ENCODE measurements at places on chromosomes 7 and 10.

DNA sequence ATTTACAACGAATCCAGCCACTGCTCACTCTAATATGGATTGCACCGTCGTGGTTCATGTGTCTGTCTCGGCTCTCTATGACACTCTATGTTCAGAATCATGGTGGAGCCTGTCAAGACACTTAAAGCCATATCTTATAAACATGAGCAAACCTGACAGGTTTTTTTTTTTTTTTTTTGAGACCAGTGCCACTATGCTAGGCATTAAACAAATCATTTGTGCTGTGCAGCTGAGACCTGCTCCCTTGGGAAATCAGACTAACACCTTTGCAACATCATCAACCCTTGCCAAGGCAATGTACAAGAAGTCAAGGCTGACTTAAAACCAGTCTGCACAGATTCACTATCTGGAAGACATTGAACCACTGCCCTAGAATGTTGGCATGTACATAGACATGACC, 181.2 kb upstream of the ANK3 start:
- DNase-seq, result no peak

DNA sequence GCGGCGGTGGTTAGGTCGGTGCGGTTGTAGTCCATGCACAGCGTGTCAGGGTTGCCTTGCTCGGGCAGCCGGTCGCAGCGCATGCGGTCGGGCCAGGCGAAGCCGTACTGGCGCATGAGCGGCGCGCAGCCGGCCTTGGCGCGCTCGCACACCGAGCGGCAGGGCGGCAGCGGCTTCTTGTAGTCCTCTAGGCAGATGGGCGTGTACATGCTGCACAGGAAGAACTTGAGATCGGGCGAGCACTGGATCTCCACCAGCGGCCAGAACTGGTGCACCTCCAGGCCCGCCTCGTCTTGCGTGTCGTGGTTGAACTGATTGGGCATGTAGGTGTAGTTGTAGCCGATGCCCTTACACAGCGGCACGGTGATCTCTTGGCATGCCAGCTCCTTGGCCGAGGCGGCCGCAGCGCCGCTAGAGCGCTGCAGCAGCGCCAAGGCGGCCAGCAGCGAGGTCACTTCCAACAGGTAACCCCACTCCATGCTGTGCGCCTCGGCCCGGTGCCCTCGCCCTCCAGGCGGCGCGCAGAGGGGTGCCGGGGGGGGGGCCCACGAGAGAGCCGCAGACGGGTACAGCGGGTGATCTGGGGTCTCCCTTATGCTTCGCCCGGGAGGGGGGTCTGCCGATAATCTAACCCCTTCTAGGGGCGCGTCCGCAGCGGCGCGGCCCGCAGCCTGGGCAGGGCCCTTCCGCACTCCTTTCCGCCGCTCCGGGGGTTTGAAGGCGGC, 983 bp downstream of the FZD8 start:
- no peak for DNase-seq

DNA sequence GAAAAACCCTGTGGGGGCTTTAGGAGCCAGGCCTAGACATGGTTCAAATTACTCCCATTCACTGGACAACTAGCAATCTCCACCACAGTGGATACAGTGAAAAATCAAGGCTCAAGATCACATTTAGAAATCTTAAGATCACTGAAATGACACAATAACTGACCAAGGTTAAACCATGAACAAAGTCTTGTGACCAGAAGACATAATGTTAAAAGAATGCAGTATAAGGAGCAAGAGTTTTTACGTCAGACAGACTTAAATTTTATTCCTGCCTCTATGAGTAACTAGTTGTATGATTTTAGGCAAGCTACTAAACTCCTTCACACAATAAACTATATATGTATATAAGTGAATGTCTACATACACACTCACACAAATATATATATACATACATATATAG, 68.5 kb downstream of the MICU1 start:
- DNase-seq, result no peak

- no peak for DNase-seq
These were observed 310.4 kb upstream of the PHF14 start for GRCh38 chr7:10662982-10663884.

GRCh38 chr7:111025006-111025405, 65.9 kb upstream of the LRRN3 start:
- DNase-seq, result no peak

GRCh38 chr7:25187932-25188331, 40.4 kb downstream of the NPVF start:
- no peak for DNase-seq

DNA sequence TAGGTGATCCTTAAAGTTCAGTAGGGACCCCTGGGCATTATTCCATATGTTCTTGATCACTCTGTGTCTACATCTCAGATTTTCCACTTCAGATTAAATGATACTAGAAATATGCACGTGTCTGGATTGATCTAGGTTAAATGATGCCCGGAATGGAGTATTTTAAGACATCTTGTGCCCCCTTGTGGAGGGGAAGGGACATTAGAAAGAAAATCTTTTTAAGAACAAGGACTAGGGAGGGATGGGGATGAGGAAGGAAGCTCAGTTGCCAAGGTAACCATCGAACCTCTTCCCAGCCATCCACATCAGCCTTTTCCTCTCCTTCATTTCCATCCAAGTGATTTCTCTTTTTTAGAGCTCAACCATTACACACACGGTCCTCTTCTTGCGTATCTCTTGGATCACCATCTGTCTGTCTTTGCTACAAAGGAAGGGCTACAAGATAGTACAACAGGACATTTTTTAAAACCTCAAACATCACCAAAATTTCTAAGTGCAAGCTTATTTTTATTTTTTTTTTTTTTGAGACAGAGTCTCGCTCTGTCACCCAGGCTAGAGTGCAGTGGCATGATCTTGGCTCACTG, 40.5 kb downstream of the PRSS2 start:
- DNase-seq, result no peak

DNA sequence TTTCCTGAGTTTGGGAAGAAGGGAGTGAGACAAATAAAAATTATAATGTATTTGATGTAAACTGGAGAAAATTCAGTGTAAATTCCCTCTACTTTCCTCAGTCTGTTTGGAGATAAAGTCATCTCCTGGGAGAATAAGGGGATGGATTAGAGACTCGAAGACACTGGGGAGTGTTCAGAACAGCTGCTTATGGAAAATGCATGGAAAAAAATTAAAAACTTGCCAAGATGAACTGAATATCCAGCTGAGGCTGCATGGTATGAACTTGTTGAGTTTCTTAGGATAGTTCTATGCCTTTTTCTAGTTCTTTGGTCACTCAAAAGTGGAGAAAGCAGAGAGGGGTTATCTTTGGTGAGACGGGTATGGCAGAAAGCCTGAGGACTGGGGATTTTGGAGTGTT, 210.5 kb downstream of the BICC1 start:
- DNase-seq, result no peak

GRCh38 chr7:153407291-153408046, 644.7 kb upstream of the DPP6 start:
- DNase-seq, result no peak

GRCh38 chr10:31033147-31033546, 1.5 kb upstream of the ZNF438 start:
- no peak for DNase-seq

GRCh38 chr10:116055252-116055916, 217.6 kb downstream of the GFRA1 start:
- no peak for DNase-seq

DNA sequence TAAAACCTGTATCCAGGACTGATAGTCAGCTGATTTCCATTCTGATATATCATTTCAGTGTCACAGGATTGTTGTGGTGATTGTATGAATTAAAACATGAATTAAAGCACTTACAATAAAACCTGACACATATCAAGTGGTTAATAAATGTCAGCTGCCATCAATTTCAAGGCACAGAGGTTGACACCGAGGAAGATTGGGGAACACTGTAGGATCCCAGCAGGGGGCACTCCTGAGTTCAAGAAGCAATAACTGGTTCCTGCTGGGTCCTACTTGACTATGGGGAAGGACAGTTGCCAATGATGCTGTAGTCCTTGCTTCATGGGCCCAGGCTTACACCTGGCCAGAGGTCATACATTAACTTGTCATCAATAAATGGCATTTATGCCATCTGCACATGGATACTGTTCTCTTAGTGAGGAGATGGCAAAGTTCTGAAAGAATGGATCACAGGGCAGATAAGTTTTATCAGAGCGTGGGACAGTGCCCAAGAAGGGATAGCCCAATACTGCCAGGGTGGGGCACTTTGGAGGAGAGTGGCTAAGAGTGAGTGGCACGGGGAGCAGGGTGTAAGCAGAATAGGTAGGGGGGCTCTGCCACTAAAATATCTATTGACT, 24.1 kb downstream of the FZD1 start:
- DNase-seq, result no peak

DNA sequence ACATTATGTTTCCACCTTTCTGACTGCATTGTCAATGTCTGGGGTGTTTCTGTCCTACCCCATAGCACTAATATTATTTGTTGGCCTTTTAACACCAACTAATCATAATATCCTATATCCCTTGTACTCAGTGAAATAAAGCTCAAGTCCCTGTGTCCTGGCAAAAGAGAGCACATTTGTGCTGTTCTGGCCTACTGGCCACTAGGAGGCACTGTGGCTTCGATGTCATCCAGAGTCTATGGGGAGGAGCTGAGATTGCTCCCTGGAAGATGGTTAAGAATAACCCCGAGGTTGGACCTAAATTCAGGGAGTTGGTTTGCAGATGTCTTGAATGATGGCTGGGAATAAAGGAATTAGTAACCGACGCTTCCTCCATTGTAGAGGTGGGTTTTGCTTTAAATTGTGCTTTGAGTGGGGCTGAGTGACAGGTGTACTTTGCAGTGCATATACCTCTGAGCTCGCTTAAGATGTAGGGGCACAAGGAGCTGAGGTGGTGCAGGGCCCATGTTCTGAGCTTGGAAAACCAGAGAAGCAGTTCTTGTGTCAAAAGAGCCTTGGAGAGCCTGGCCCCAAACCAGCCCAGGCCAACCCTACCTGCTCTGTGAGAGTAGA, 191.2 kb upstream of the PRSS1 start:
- no peak for DNase-seq

DNA sequence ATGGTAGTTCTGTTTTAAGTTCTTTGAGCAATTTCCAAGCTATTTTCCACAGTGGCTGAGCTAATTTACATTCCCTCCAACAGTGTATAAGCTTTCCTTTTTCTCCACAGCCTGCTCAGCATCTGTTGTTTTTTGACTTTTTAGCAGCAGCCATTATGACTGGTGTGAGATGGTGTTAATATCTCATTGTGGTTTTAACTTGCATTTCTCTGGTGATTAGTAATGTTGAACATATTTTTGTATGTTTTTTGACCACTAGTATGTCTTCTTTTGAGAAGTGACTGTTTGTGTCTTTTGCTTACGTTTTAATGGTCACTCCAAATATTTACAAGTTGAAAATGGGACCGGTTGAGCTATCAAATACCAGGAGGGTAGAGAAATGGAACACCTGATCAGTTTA, 20.4 kb downstream of the GNG11 start:
- DNase-seq, result no peak

- DNase-seq, result no peak
These were observed 391.0 kb downstream of the GFRA1 start for GRCh38 chr10:115882021-115882420.

- no peak for DNase-seq
These were observed 105.6 kb downstream of the AHR start for GRCh38 chr7:17404006-17404405.

DNA sequence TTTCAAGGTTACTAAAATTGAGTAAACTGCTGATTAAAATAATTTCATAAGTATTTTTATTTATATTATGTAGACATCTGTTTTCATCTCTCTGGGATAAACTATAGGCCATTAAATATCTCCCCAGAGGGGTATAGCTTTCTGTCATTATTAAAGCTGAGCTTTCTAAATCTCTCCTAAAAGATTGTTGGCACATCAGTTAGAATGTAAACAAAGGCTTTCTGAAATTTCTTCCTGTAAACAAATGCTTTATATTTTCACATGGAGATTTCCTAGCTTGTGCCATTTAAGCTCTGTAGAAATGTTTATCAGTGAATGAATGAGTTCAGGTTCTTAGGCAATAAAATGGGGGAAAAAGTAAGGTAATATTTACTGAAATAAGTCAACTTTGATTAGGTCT, 35.7 kb downstream of the PPP1R9A start:
- DNase-seq, result no peak

GRCh38 chr7:110311556-110311955, 779.4 kb upstream of the LRRN3 start:
- DNase-seq, result no peak

- no peak for DNase-seq
These were observed 3.6 kb downstream of the ZSCAN21 start for GRCh38 chr7:100053215-100053614.

GRCh38 chr7:96789914-96790313, 80.3 kb upstream of the SEM1 start:
- no peak for DNase-seq
